ENCODE measurements at places on chromosomes 7 and 10. TPM values are rescaled to one million over a fixed set of nuclear protein-coding genes. Genes with fewer than 3 reads are reported as not detected.
A peak's percentile ranks its signal among the peaks of the same experiment; 100 is the strongest.

GRCh38 chr7:107850216-107850615 lies 40.8 kb upstream of the DLD start:
- no peak overlapping the region for H3K4me3 ChIP-seq
- no peaks in the 10 kb centered on the region for H3K36me3 ChIP-seq

ASB4 gene
- total RNA-seq: 0.15 TPM

- H3K4me3 ChIP-seq: no peak overlapping the region
- H3K27ac ChIP-seq: no peak overlapping the region
- H3K36me3 ChIP-seq: no peaks in the 10 kb centered on the region
Measured at GRCh38 chr7:20246236-20246635, 29.1 kb upstream of the MACC1 start.

DNA sequence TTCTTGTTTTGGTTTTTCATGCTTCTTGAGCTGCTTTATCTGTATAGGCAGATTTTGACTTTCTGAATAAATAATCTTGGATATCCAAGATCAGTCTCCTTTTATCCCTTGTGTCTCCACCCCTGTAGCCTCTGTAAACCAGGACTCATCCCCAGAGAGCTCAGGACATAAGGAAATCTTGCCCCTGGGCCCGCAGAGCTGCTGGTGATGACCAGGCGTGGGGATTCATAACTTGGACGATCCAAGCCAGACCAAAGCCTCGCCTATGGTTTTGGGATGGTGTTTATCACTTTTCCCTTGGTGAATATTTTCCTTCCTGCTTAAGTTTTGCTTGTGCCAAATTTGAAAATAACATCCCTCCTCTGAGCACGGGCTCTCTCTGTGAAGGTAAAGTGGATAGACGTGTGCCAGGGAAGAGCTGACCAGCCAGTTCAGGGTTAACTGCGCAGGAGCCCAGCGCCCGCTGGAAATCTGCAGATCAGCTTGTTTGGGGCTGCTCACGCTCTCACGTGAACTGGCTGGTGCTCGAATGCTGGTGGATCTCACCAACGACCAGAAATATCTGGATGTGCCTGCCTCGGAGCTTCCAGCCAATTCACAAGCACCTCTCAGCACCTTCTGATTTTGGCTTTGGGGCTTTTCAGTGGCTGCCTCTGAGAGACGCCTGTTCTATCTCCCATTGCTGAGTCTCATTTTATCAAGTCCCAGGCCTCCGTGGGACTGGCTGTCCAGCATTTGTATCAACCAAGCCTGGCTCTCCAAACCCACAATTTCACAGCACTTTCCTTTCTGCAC lies 132.1 kb upstream of the BTBD16 start:
- H3K27me3 ChIP-seq: no peaks in the 10 kb centered on the region
- H3K4me1 ChIP-seq: peaks cover 80% of the 10 kb centered on the region
- DNase-seq: no peak

- no peaks in the 10 kb centered on the region for H3K4me1 ChIP-seq
- H3K27ac ChIP-seq: no peak overlapping the region
- no peaks in the 10 kb centered on the region for H3K36me3 ChIP-seq
- DNase-seq: no peak
- no peak overlapping the region for H3K4me3 ChIP-seq
- no peaks in the 10 kb centered on the region for H3K27me3 ChIP-seq
Measured at GRCh38 chr10:95861386-95861785, 46.4 kb upstream of the CC2D2B start.

- H3K27ac ChIP-seq: no peak overlapping the region
- peaks cover 6% of the 10 kb centered on the region for H3K36me3 ChIP-seq
- H3K4me3 ChIP-seq: no peak overlapping the region
Measured at GRCh38 chr7:103120362-103120761, 28.5 kb downstream of the NAPEPLD start.

GRCh38 chr7:31134246-31135188 lies 82.4 kb downstream of the ADCYAP1R1 start:
- DNase-seq: no peak
- no peaks in the 10 kb centered on the region for H3K36me3 ChIP-seq
- H3K27ac ChIP-seq: no peak overlapping the region
- H3K4me3 ChIP-seq: no peak overlapping the region
- no peaks in the 10 kb centered on the region for H3K4me1 ChIP-seq
- H3K27me3 ChIP-seq: no peaks in the 10 kb centered on the region

DNA sequence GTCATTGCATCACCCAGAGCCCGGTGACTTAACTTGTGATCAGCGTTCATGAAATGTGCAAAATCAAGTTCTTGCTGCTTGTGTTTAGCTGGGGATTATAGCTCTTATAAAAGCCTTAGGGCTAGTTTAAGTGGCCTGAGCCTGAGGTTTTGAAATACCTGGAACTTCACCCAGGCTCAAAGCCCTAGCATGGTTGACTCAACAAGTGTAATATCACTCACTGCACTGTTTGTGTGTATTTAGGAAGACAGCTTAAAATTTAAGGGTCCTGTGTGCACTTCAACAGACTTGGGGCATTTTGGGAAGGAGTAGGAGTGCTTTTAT lies 489.5 kb downstream of the GATA3 start:
- no peak for DNase-seq
- H3K27me3 ChIP-seq: no peaks in the 10 kb centered on the region
- H3K4me3 ChIP-seq: no peak overlapping the region
- H3K4me1 ChIP-seq: no peaks in the 10 kb centered on the region
- H3K36me3 ChIP-seq: no peaks in the 10 kb centered on the region

PNLIPRP3 gene
- total RNA-seq: not detected

PYROXD2 gene
- 2.3 TPM for total RNA-seq

DNA sequence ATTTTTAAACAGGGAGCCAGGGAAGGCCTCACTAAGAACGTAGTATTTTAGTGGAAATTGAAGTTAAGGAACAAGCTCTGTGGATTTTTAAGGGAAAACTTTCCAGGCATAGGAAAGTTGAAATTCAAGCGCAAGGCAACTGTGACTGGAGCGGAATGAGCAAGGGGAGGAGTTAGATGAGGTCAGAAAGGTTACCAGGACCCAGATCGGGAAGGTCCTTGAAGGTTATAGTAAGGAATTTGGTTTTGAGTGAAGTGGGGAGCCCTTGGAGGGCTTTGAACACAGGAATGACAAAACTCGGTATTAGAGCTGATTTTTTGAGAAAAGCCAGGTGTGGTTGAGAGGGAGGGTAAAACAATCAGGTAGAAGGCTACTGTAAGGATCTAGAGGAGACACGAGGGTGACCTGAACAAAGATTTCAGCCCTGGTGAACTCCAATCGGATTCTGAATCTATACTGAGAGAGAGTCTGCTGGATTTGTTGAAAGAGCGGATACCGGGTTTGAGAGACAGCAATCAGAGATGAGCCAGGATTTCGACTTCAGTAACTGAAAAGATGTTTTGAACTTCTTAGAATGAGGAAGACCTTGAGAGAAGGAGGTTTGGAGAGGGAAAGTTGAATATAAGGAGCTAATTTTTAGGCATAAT lies 1013.9 kb downstream of the NRG3 start:
- H3K4me3 ChIP-seq: no peak overlapping the region
- no peaks in the 10 kb centered on the region for H3K36me3 ChIP-seq
- H3K4me1 ChIP-seq: no peaks in the 10 kb centered on the region
- no peak for DNase-seq
- H3K27ac ChIP-seq: no peak overlapping the region

RASSF4 gene
- total RNA-seq: 13.9 TPM

ITIH5 gene
- not detected for total RNA-seq

GRCh38 chr10:92591550-92592022 lies 1.3 kb upstream of the KIF11 start:
- H3K4me3 ChIP-seq: peak overlapping the region; percentile 81
- peak; percentile 82 for DNase-seq
- H3K27ac ChIP-seq: peak overlapping the region; percentile 87
- no peaks in the 10 kb centered on the region for H3K27me3 ChIP-seq

C10orf67 gene
- not detected for total RNA-seq

DNA sequence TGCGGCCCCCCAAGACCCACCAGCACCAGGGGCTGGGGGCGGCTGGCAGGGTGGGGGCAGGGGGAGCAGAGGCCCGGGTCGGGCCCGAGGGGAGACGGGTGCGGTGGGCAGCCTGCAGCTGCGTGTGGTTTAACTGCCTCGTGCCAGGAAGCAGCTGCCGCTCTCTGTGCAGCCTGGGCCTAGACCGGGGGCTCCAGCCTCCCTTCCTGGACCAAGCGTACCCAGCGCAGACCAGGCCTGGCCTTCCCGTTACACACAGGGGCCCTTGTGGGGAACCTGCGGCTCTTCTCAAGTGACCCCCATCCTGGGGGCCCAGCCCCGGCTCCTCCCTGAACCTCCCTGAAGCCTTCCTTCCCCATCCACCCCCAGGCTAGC lies 6.6 kb upstream of the INTS1 start:
- H3K4me3 ChIP-seq: no peak overlapping the region
- no peaks in the 10 kb centered on the region for H3K27me3 ChIP-seq
- peaks cover 57% of the 10 kb centered on the region for H3K4me1 ChIP-seq

SFRP5 gene
- 0.64 TPM for total RNA-seq

TECPR1 gene
- total RNA-seq: 21.0 TPM

HHEX gene
- 10.1 TPM for total RNA-seq

GRCh38 chr10:112330162-112330561 lies 43.8 kb upstream of the ACSL5 start:
- no peak overlapping the region for H3K27ac ChIP-seq
- no peak for DNase-seq
- H3K4me1 ChIP-seq: no peaks in the 10 kb centered on the region
- no peaks in the 10 kb centered on the region for H3K36me3 ChIP-seq
- no peak overlapping the region for H3K4me3 ChIP-seq

SCIN gene
- total RNA-seq: 5.6 TPM

DNA sequence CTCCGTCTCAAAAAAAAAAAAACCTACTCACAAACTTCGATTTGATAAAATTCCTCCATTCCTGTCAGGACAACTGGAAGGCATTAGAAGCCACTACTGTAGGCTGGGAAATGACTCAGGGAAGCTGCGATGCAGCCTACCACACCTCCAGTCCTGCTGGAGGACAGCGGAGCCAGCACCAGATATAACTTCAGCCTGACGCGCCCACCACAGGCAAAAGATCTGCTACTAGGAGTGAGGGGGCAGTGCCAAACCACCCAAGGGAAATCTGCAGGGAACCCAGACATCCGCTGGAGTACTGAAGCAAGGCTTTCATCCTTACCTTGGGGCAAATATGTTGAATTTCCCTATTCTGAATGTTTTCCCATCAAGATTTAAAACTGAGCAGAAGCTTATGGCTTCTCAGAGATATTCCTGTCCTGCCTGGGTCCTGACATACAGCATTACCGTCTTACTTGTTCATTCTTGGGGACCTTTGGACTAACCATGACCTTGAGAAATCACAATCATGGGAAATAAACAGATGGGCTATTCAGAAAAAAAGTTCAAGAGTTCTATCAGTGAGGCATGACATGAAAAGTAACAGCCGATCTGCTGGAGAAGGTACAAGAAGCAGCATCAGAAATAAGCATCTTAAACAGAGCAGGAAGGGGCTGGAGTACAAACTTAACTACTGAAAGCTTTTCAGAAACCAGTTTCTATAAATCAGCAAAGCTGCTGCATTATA lies 20.4 kb downstream of the BCCIP start:
- H3K36me3 ChIP-seq: peaks cover 28% of the 10 kb centered on the region
- H3K27ac ChIP-seq: no peak overlapping the region
- no peaks in the 10 kb centered on the region for H3K27me3 ChIP-seq
- no peak overlapping the region for H3K4me3 ChIP-seq

FEZF1 gene
- not detected for total RNA-seq

DNA sequence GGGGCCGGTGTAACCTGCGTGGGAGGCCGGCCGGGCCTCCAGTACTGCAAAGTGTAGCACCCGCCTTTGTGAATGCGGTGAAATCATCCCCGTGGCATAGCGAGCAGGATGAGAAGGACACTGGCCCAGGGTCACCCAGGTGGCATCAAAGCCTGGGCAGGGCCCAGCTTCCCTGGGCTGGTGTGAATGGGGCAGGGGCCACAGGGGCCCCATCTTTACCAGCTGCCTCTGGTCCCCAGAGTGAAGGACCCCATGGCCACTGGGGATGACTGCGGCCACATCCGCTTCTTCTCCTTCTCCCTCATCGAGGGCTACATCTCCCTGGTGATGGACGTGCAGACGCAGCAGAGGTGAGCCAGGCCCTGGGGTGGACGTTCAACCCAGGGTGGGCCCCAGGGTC lies 53.8 kb downstream of the RCC1L start:
- H3K27ac ChIP-seq: no peak overlapping the region
- no peak for DNase-seq
- H3K27me3 ChIP-seq: no peaks in the 10 kb centered on the region
- H3K36me3 ChIP-seq: no peaks in the 10 kb centered on the region
